ENCODE measurements at places on chromosomes 7 and 10.

DNA sequence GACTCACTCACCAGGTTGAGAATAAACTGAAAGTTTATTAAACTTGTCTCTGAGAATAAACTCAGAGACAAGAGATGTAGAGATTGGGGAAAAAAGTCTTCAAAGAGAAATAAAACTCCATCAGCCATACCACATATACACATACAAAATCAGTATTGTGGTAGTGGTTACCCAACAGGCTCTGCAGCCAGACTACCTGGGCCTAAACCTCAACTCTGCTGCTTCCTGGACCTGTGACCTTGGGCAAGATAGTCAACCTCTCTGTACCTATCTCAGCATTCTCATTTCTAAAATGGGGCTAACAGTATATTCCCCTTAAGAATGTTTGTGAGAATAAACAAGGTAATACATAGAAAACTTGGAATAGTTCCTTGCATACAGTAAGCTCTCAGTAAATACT lies 15.3 kb downstream of the TPK1 start:
- DNase-seq: no peak

DNA sequence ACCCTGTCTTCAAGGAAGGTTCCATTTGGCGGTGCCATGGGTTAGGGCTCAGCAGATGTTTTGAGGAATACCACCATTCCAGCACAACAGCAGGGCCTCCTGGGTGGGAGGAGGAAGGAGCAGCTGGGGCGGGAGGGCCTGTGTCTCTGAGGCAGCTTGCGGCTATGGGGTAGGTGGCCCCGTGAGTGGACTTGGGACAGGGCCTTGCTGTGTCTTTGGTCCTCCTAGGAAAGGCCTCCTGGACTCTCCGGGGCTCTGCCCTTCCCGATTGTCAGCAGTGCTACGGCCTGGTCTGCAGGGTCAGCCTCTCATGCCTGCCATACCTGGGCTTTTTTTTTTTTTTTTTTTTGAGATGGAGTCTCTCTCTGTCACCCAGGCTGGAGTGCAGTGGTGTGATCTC lies 96.7 kb downstream of the PAXIP1 start:
- no peak for DNase-seq

- no peak for DNase-seq
These were observed 930.8 kb downstream of the IPMK start for GRCh38 chr10:57336865-57337264.

DNA sequence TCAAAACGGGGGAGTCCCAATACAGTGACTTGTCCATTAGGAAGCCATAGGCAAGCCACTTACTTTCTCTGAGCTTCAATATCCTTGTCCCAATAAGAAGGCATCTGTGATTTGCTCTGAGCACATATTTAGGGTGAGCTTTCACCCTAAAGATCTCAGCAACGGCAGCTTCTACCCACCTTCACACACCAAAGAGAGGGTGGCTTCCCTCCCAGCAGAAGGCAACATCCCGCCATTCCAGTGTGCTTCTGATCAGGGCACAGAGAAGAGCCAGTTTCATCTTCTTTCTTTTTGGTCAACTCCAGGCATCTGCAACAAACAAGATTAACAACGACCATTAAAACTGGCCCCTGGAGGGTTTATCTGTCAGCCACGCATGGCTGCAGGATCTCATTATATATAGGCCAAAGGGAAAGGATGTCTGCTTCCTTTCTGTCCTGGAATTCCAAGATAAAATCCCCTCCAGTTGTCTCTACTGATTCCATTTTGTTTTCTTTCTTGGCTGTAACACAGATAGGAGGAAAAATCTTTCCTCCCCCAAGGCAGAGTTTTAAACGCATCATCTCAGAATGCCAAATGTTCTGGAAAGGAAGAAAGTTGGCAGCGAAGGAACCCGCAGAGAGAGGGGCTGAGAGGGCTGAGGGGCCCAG lies 491 bp upstream of the SH2D4B start:
- DNase-seq: no peak

DNA sequence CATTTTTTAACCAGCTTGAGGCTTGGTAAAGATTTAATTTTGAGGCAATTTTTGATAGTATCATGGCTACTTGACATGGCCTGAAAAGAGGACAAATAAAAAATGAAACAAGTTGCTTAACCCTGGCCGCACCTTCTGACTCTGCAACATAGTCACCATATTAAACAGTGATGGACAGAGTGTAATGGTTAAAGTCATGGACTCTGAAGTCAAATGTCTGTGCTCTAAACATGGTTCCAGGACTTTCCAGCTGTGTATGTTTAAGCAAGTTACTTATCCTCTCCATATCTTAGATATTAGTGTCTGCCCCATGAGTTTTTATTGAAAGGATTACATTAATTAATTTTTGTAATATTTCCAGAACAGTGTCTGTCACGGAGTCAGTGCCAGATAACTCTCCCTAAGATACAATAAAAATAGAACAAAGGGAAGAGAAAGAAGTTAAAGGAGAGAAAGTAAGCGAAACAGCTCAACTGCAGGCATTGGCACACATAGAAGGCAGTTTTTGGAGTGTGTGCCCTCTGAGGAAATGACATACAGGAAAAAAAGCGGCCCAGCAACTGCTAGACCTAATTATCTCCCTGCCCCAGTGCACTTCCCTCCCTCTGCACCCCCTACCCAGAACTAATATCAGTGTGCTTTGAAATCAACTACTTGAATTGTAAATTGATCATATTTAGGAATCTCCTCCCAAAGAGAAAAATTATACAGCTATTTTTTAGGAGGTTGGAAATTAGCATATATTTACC lies 65.3 kb downstream of the MACC1 start:
- DNase-seq: no peak

- DNase-seq: no peak
These were observed 81.0 kb downstream of the CYP51A1 start for GRCh38 chr7:92053312-92053711.

DNA sequence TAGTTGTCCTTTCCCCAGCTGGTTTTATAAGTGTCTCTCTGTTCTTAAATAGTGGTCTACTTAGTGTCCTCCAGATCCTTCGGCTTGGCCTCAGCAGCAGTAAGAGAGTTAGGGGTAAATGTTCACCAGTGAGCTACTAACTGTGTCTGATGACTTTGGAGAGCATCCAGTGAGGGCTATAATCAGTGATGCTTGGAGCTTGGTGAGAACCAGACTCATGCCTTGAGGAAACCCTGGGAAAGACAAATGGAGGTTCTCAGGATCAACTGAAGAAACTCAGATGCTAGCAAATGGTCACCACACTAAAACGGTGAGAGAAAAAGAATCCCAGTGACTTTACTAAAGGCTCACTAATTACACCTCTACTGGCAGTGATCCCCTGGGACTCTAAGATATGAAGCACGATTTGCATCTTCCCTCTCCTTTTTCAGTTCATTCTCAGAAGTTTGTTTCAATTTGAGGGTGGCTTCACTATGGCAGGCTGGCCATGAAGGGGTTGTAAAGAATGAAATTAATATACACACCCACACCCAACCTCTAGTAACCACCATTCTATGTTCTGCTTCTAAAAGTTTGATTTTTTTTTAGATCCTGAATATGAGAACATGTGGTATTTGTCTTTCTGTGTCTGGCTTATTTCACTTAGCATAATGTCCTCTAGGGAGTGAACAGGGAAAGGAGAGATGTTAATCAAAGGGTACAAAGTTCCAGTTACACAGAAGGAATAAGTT lies 177.9 kb downstream of the PDE1C start:
- no peak for DNase-seq

- no peak for DNase-seq
These were observed 52.2 kb upstream of the SMIM30 start for GRCh38 chr7:113170591-113170990.

DNA sequence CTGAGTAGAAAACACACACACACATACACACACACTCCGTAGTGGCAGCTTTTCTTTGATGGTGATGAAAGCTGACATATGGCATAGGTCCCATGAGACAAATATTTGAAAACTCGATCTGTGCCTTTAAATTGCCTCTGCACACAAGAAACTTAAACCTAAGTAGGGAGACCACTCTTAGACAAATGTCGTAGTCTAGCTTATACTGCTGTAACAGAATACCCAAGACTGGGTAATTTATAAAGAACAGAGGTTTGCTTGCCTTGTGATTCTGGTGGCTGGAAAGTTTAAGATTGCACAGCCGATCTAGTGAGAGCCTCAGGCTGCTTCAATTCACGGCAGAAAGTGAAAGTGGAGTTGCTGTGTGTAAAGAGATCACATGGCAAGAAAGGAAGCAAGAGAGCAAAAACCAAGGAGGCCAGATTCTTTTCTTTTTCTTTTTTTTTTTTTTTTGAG lies 489.4 kb upstream of the SORCS1 start:
- DNase-seq: no peak

DNA sequence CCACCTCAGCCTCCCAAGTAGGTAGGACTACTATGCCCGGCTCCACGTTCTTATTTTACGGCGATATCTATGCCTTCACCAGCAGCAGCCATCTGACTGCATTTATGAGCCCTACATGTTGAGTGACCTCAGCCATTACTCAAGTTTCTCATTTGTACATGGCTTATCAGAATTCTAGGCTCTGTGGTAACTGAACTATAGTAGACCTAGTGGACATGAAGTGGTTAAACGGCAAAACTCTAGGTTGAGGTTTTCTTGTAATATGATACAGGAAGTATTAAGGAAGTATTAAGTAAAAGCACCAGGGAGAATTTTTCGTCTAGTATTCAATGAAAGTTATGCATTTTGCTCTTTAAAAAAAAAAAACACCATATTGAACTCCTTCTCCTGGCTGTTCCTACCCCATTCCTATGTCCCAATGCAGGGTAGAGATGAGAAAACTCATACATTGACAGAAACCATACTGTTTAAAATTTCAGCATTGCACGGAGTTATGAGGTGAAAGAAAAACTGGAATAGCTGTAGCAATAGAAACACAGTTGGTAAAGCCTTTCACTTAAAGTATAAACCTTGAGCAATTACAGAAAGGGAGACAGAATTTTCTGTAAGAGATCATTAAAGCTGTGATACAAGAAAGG lies 39.8 kb upstream of the EPC1 start:
- DNase-seq: no peak

- DNase-seq: no peak
These were observed 306.9 kb downstream of the FRMD4A start for GRCh38 chr10:14023673-14024328.

All from cardiac septum (tissue), 1 donor.